ENCODE measurements at places on chromosomes 3 and 15.

- DNase-seq, result no peak
Observed at GRCh38 chr3:41580274-41580959, 381.1 kb downstream of the CTNNB1 start.

- DNase-seq, result no peak
Observed at GRCh38 chr15:64131547-64131946, 20.0 kb upstream of the SNX22 start.

DNA sequence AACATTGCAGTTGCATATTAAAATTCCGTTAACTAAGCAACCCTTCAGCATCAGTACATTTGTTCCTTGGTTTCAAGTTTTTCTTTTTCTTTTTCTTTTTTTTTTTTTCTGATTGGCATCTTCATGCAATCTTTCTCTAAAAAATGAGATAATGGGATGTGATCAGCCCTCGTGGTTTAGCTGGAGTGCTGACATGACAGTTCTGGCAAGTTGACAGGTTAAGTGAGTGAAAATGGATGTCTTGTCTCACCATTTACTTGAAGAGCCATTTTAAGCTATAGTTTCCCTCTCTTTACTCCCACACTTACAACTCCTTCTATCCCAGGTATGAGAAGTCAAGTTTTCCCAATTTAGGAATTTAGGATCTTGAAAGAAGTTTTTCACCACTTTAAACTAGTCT, 495.2 kb downstream of the ROBO2 start:
- DNase-seq, result no peak

- no peak for DNase-seq
Observed at GRCh38 chr15:100779331-100780207, 100.1 kb upstream of the ALDH1A3 start.

DNA sequence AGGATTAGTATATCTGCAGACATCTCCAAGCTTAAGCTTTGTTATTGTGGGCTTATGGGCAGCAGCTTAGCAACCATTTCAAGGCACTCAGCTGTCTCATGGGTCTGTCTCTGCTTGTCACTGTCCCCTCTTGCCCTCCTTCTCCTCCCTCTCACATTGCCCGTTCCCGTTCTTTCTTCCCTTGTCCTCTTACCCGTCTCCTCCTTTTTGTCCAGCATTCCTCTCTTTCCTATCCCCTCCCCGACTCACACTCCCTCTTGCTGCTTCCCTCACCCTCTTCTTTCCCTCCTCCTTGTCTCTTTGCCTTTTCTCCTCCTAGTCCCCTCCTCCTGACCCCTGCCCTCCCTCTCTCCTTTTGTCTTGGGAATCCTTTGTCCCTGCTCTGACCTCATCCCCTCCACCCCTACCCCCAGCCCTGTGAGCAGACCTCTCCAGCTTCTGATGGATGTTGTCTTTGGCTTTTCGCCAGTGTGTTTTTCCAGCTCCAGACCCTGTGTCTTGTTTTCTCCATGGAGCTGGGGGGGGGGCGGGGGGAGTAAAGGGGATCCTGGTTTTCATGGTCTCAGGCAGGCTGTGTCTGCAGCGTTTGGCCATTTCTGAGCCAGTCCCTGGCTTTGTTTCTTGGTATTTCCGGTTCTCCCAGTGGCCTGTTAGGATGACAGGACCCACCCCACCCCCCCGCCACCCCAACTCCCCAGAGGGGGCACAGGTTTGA, 47.9 kb upstream of the TRAK1 start:
- no peak for DNase-seq

DNA sequence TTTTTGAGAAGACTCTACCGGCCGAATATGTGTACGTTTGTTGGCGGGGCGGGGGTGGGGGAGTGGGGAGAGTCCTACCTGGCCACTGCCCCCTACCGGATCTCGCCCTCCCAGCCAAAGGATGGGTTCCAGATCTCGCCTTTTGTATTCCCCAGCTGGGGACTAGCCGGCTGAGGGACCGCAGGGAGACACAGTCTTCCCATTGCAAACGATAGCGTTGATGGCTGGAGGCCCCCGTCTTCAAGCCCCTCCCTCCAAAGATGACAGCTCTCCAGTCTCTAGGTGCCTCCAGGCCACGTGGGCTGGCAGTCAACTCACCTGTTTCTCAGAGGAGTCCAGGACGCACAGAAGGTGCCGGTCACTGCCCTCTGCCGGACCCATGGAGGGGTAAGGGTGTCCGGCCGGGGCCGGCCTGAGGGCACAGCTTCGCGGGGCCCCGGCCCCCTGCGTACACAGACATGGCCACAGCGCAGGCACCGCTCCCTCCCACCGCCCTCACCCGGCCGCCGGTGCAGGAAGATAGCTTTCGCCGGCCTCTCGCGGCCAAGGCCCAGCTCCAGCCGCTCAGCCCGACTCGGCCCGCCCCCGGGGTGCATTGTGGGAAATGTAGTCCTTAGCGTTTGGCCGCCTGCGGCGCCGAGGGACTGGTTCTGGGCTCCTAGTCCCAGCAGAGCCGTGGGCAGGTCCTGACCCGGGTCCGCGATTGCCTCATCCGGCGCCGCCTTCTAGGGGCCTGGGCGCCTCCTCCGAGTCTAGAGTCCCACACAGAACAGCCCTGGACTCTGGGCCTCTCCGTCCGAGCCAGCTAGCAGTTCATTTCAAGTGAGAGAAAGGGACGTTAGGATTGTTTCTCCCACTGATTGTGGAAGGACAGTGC, at the start of gene MON1A:
Gene MON1A (minus strand): TSS at position 521 of the 877 bp plus-strand sequence. CDS start 16,465 bp downstream, outside the sequence.
- peak; percentile 88 for DNase-seq

DNA sequence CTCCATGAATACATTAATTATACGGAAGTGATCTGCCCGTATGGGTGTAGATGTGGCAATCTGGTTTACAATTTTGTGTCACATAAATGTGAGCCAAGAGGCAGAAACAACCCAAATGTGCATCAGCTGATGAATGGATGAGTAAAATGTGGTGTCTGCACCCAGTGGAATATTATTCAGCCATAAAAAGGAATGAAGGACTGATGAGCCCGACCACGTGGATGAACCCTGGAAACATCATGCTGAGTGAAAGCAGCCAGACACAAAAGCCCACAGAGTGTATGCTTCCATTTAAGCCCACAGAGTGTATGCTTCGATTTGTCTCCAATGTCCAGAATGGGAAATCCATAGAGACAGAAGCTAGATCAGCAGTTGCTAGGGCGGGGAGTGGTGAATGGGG, 27.6 kb upstream of the FBLN2 start:
- no peak for DNase-seq

Data from stimulated activated CD8-positive, alpha-beta memory T cell treated with anti-CD3 and anti-CD28 coated beads, Interleukin-15, amount 100 ng/mL, for 48 hours (primary cell).